ENCODE measurements at places on chromosomes 7 and 10.
A peak's percentile ranks its signal among the peaks of the same experiment; 100 is the strongest.

DNA sequence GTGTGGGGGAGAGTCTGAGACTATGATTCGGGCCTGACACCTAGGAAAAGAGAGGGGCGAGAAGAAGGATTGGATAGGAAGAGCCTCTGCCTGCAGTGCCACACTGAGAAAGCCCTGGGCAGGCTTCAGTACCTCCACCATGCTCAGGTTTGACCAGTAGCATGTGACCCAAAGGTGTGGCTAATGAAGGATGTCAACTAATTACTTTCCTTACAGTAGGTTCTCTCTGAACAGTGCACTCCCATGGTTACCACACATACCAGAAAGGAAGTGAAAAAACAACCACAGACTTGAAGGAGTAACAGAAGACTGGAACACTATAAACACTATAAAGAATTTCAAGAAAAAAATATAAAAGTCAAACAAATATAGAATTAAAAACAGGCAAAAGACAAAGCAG, 46.2 kb downstream of the SEM1 start:
- DNase-seq: no peak

DNA sequence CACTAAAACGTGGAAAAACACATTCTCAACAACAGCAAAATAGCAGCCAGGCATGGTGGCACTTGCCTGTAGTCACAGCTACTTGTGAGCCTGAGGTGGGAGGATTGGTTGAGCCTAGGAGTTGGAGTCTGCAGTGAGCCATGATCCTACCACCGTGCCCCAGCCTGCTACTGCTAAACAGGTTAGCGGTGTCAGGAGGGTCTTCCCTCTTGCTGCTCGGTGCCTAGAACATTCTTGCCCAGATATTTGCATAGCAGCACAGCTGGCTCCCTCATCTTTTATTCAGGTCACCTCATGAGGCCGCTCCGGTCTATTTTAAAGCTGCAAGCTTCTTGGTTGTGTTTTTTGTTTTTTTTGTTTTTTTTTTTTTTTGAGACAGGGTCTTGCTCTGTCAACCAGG, 2.9 kb upstream of the RABGEF1 start:
- no peak for DNase-seq

GRCh38 chr10:114519756-114520293, 115.5 kb upstream of the AFAP1L2 start:
- no peak for DNase-seq

DNA sequence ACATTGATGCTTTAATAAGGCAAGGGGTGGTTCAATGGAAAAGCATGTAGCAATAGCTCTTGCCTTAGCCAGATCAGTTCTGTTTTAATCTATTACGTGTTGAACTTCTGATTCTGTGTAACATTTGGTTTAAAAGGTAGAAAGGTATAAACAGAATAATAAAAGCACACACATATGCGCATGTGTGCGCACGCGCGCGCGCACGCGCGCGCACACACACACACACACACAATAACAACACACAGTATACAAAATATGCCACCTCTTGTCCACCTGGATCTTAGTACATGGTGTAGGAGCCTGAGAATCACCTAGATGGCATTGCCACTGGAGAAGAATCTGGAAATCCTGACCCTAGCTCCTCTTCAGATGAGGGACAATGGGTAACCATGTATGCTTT, 49.6 kb upstream of the TEX47 start:
- DNase-seq: no peak

DNA sequence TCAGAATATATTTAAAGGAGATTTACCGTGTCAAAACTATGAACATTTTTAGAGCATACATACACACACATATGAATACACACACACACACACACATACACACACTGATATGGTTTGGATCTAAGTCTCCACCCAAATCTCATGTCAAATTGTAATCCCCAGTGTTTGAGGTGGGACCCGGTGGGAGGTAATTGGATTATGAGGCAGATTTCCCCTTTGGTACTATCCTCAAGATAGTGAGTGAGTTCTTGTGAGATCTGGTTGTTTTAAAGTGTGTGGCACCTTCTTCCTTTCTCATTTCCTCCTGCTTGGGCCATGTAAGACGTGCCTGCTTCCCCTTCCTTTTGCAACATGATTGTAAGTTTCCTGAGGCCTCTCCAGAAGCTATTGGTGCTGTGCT, 515.0 kb upstream of the ZMIZ1 start:
- no peak for DNase-seq

DNA sequence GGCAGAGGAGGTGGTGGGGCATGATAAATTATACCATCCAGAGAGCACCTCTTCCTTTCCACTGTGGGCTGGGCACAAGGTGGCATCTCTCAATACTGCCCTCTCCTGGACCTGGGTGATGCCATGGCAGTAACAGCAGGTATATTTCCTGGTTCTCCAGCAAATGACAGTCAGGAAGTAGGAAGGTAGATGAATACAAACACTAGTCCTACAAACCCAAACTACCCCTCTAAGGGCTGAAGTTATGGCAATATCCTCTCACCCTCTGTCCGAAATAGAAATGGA, 1004.9 kb downstream of the KCNMA1 start:
- no peak for DNase-seq

- peak; percentile 56 for DNase-seq
Observed at GRCh38 chr7:114085592-114086501, 167.0 kb upstream of the PPP1R3A start.

- no peak for DNase-seq
Observed at GRCh38 chr10:119602241-119603095, 5.7 kb upstream of the TIAL1 start.

- DNase-seq: no peak
Observed at GRCh38 chr10:95861386-95861785, 46.4 kb upstream of the CC2D2B start.

DNA sequence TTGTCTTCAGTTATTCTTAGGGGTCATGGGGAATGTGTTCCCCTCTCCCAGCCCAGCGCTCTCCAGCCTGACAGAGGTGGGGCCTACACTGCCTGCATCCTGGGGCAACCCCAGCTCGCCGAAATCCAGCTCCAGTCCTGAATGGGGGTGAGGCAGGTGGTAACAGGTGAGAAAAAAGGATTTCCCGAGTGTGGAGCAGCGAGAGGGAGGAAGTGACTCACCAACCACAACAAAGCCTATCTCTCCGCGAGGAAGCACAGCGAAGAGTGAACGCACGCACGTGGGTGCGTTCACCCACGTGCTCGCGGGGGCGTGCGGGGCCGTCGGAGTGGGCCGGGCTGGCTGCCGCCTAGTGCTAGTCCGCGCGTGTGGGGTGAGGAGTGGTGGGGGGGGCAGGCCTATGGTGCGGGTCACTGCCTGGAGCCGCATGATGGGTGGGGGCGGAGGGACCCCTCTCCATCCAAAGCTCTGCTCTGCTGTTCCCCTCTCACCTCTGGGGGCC, 855 bp upstream of the PALD1 start:
- no peak for DNase-seq

DNA sequence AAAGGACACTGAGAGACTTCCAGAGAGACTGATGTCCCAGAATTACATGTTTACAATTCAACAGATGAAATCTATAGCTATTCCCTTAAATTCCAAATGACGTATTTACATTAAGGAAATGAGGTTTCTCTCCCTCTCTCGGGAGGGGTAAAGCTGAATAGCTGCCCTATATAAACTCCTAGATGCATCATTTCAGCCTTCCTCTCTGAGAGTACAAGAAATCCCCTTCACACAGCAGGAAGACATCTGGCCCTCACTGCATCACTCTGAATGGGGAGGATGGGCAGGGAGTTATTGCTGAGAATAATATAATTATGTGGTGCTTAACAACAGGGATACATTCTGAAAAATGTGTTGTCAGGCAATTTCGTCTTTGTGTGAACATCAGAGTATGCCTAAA, 11.0 kb downstream of the POT1 start:
- no peak for DNase-seq

- DNase-seq: no peak
Observed at GRCh38 chr10:104117839-104118323, 4.1 kb upstream of the SFR1 start.

- DNase-seq: peak; percentile 25
Observed at GRCh38 chr10:101397140-101397539, 43.2 kb downstream of the BTRC start.

GRCh38 chr10:25175527-25176420, 973 bp downstream of the GPR158 start:
- no peak for DNase-seq

DNA sequence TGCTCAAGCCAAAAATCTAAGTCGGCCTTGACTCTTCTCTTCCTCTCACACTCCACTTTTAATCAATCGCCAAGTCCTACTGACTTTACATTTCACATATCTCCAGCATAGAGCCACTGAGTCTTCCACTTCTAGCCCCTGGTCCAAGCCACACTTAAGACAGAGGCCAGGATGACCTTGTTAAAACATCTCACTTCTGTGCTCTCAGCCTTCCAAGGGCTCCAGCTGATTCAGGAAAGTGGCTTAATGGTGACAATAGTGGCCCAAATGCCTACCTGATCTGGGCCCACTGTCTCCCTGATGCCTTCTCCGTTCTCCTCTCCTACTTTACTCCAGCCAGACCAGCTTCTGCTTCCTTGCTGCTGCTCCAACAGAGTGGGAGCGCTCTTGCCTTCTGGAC, 4.4 kb downstream of the TBATA start:
- DNase-seq: no peak

DNA sequence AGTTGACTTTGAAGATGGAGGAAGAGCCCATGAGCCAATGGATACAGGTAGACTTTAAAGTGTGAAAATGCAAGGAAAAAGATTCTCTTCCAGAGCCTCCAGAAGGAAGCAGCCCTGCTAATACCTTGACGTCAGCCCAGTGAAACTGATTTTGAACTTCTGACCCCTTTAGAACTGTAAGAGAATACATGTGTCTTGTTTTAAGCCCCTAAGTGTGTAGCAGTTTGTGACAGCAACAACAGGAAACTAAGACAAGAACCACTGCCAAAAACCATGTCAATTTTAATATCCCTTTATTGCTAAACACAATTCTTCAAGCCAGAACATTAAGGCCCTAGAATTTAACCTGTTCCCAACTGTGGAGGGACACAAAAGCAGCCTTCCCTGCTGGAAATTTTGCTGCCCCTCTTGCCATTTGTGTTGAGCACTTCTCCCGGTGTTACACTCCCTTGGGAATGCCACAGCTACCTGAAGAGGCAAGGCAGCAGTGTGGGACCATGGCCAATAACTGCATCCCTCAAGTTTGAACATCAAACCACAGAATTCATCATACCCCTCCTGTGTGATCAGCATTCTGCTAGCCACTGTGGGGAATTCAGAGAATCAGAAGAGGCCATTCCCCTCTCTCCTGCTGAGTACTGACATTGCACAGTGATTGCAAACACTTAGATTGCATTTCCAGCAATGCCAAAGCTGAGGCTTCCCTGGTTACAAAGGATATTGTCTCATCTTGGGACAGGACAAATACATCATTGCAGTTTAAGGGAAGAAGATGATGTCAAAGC, 12.3 kb upstream of the CCDC172 start:
- DNase-seq: no peak

DNA sequence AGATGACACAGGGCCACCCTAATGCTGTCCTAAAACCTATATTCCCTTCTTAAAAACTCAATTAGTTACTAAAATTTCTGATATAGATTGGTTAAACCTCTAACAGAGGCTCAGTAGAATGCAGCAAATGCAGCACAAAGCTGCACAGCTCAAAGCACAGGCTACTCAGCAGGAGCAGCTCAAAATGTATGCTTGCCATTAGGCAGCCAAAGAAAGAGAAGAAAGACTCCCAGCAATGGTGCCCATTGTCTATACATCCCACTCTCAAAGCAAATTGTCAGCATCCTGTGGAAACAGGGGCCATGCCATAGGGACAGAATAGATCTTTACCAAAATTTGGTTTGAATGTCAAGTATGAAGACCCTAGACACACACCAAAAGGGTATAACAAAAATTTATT, 73.5 kb downstream of the TFPI2 start:
- no peak for DNase-seq

- peak; percentile 64 for DNase-seq
Observed at GRCh38 chr7:151249732-151250072, 1.2 kb upstream of the SMARCD3 start.

DNA sequence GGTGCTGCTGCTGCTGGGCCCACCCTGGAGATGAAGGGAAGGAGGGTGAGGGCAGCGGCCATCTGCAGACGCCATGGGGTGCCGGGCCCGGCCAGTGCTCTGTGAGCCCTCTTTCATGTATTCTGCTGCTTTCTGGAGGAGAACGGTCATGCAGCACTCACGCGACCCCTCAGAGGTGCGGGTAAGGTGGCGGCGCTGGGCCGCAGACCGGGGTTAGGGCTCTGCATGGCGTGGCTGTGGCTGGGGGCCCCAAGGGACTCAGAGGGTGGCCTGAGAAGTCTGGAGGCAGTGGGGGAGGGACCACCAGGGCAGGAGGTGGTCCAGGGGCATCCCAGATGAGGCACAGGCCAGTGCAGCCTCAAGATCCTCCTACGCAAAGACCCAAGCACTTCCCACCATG, 275.5 kb downstream of the ELFN1 start:
- DNase-seq: no peak

- DNase-seq: no peak
Observed at GRCh38 chr10:129888784-129889616, 75.1 kb downstream of the EBF3 start.

DNA sequence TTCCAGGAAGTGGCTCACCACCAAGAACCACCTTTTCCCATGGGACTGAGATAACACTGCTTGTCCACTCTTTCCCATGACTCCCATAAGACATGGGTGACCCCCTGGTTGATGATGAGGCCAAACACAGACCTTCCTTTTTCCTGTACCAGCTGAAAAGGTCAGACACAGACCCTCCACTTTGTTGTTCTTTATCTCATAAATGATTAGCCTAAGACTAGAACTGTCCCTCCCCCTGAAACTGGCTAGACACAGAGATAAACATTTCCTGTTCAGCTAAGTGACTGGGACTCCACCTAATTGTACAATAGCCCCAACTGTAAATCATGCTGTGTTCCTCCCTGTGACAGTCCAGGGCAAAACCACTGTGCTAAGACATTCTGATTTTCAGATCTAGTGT, 8.2 kb upstream of the NRG3 start:
- DNase-seq: no peak

DNA sequence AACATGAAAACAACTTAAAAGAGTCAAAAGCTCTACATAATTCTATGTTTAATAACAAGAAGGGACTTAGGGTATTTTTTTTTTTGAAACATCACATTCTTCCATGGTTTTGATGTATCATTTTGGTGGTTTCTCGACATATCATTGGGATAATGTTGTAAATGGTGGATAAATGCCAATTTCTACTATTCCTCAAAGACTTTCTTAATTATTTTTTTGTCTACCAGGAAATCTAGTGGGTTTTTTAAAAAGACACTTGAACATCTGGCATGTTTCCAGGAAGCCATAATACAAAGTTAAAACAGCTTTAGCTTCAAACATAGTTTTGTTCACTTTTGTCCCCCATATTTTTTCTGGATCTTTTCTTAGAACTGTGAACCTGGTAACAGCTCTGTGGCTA, 200.4 kb downstream of the DKK1 start:
- no peak for DNase-seq

All from frontal cortex (tissue), 4 donors.